Activated CD4-positive, alpha-beta T cell treated with anti-CD3 and anti-CD28 coated beads for 24 hours (primary cell): ENCODE measurements at places on chromosomes 7 and 10.

GRCh38 chr7:92809760-92810573, 26.4 kb downstream of the CDK6 start:
- peak; percentile 45 for DNase-seq

GRCh38 chr10:130898381-130898780, 413.1 kb downstream of the TCERG1L start:
- no peak for DNase-seq

GRCh38 chr10:19048489-19048888, at the start of gene MALRD1:
MALRD1 (plus strand) TSS chr10:19048801; CDS start chr10:19048939, 138 bp downstream.
- no peak for DNase-seq

GRCh38 chr10:13659887-13660550, 73.3 kb downstream of the PRPF18 start:
- DNase-seq, result peak; percentile 47

GRCh38 chr7:27134392-27134791, 3.8 kb upstream of the HOXA4 start:
- no peak for DNase-seq

DNA sequence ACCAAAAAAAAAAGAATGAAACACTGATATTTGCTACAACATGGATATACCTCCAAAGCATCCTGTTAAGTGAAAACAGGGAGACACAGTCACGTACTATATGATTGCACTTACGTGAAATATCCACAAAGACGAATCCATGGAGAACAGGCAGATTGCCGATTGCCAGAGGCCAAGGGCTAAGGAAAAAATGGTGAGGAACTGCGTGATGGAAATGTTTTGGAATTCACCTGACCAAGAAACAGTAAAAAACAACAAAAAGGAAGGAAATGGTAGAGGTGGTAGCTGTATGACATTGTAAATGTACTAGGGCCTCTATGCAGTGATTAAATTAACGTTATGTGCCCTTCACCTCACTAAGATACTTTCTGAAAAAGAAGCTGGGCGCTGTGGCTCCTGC, 44.1 kb upstream of the GTF2IRD1 start:
- no peak for DNase-seq

- no peak for DNase-seq
These were observed 100.6 kb upstream of the CDK1 start for GRCh38 chr10:60677531-60678129.

DNA sequence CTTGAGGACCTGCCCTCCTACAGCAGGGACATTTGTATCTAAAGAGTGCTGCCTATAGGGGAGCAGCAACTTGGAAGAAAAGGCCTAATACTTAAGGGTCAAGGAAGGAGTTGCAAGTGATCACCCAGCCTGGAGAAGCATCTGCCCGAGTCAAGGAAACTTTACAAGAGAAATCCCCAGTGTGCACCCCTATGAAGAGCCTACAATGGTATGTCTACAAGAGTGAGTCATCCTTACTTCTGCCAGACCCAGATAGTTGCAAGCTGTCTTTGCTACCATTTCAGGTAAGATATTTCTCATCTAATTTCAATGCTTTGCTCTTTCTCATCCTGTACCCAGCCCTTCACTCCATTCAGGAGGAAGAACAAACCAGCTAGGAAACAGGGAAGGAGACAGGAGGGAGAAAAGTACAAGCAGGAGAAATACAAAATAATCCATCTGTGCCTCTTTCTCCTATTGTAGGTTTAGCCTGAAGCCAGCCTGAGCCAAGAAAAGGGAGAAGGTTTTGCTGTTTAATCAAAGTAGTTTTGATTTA, 34.4 kb upstream of the AGR3 start:
- DNase-seq, result no peak
